ENCODE measurements at places on chromosomes 12 and 14. TPM values are rescaled to one million over a fixed set of nuclear protein-coding genes. Genes with fewer than 3 reads are reported as not detected.

KRT71 gene
- not detected for total RNA-seq

COL2A1 gene
- 3.2 TPM for total RNA-seq

KLRG1 gene
- 0.22 TPM for total RNA-seq

TMPRSS12 gene
- not detected for total RNA-seq

TMTC2 gene
- total RNA-seq: 14.4 TPM

All from articular chondrocyte of knee joint (primary cell).